Stimulated activated naive CD4-positive, alpha-beta T cell treated with Interleukin-2 at 50 U/mL for 16 hours (primary cell): ENCODE measurements at places on chromosomes 13 and 19.
A peak's percentile ranks its signal among the peaks of the same experiment; 100 is the strongest.

DNA sequence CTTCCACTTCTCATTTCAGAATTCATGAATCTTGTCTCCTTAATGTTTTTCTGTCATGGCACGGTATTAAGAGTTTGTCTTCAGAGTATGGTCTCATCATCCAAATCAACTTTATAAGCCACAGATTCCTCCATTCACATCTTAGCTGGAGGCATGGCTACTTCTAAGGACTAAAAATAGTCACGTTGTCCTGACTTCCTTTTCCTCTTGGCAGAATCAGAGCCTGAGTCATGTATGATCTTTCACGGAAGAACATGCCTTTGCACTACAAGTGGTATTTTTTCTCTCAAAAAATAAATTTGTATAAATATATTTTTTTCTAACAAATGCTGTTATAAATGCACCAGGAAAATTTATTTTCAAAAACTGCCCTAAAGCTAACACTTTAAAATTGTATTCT, 71.4 kb downstream of the ALOX5AP start:
- no peak for DNase-seq

DNA sequence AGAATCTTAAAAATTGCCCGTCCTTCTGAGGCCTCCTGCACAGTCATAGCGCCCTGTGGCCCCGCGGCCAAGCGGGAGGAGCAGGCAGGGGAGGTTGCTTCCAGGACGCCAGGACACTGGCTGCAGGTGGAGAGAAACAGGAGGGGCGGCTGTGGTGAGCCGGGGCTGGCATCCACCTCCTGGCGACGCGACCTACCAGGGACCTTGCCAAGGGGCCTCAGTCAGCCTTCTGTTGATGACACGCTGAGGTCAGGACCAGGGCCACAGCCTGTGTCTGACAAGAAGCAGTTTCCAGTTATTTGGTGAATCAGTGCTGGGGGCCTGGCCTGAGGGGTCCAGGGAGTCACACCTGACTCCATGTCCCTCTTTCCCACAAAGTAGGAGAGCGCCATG, 13.3 kb upstream of the MKNK2 start:
- DNase-seq, result no peak

DNA sequence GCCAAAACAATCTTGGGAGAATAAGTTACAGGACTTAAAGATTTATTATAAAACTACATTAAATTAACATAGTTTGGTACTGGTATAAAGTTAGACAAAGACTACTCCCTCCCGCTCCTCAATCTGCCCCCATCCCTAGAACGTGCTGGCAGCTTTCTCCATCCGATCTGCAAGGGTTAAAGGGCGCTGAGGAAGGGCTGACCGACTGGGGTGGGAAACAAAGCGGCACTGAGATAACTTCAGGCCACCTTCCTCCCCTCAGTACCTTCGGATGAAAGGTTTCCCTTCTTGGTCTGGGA, 790 bp upstream of the SUGT1 start:
- no peak for DNase-seq

DNA sequence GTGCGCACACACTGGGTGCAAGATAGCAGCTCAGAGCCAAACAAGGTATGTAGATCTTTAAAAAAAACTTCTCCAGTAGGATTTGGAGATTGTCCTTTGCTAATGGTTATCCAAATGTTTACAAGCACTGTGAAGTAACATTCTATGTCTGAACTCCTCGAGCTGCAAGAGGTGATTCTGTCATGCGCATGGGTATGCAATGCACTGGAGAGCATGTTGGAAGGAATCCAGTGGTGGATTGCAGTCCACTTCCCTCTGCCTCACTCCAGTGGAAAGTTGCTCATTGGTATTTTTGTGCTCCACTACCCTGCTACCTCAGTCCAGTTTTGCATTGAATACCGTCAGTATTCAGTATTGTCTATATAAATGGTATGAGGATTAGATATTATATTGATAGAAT, 132.1 kb downstream of the ATP8A2 start:
- no peak for DNase-seq

- DNase-seq, result peak; percentile 35
Observed at GRCh38 chr19:4108767-4109625, 14.9 kb downstream of the MAP2K2 start.

DNA sequence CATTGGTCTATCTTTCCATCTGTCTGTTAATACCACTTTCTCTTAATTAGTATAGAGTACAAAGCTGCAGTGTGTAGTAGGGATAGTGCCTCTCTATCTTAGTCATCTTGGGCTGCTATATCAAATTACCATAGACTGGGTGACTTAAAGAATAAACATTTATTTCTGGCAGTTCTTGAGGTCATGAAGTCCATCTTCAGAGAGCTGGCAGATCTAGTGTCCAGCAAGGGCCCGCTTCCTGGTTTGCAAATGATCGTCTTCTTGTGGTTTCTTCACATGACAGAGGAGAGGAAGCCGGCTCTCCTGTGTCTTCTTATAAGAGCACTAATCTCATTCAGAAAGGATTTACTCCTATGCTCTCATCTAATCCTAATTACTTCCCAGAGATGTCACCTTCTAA, 6.1 kb downstream of the ZNF700 start:
- no peak for DNase-seq

DNA sequence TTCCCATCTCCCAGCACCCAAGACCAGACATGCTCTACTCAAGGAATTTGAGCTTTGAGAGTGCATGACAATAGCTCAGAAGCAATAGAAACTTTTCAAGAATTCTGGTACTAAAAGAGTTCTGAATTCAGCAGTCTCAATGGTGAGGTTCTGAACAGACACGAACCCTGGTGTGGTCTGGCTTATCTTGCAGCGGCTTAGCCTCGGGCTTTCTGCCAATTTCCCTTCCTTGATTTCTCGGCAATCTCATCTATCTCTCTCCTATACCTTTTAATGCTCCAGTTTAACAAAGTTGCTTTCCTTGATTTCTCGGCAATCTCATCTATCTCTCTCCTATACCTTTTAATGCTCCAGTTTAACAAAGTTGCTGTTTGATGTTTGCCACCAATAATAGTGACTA, 174.6 kb downstream of the SPRY2 start:
- DNase-seq, result no peak

DNA sequence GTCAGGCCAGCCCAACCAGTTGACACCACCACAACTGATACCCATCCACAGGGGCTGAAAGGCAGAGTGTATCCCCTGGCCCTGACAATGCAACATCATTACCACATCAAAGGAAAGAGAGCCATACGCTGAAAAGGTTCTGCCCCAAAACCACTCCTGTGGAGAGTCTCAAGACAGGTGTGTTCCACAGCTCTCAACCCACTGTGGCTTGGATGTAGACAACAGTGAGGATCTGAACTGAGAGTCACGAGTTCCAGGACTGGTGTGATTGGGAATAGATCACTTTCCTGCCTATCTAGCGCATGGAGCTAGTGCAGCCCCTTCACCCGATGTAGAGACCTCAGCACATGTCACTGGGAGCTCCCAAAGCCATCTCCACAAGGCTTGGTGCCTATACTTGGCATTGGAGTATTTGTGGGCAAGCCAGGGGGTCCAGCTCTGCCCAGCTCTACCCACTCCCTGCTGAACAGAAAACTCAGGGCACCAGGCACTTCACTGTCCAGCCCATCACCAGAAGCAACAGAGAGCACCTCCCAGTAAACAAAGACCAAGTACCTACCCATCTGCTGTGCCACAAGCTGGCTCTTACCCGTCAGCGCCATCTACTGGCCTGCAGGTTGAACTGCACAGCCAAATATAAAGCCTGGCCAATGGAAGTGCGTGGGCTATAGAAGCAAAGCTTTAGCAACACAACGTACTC, 579.5 kb downstream of the UQCRFS1 start:
- no peak for DNase-seq
